ENCODE measurements at places on chromosomes 3 and 15.

DNA sequence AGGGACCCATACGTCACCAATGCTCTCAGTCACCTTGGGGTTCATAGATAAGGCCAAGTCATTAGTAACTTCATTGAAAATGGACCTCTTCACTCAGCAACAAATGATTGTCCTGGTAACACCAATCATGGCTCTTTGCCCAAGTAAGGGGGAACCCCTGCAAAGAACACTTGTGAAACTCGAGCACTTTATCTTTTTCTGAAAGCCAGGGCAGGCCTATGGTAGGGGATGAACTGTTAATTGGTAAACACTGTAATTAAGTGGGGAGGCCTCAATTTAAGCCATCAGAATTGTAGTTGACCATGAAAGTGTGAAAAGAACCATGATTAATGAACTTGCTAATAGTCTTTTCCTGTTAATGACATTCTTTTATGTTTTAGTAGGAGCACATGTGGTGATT lies 73.3 kb downstream of the ABHD5 start:
- DNase-seq: no peak

DNA sequence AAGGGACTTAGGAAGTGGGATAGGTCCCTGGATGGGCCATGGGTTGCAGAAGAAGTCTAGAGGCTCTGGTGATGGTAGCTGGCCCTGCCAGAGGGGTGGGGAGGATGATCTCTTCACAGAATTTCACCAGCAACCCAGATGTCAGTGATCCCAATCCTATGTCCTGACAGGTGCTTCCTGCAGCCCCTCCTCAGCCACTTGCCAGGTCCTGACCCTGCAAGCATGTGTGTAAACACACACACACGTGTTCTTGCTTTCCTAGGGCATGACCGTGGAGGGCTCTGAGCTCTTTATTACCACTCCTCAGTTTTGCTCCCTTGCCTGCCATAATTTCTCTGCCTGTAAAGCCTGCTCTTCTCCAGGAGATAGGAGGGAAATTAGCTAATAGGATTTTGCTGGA lies 12.5 kb downstream of the TEX264 start:
- DNase-seq: no peak

DNA sequence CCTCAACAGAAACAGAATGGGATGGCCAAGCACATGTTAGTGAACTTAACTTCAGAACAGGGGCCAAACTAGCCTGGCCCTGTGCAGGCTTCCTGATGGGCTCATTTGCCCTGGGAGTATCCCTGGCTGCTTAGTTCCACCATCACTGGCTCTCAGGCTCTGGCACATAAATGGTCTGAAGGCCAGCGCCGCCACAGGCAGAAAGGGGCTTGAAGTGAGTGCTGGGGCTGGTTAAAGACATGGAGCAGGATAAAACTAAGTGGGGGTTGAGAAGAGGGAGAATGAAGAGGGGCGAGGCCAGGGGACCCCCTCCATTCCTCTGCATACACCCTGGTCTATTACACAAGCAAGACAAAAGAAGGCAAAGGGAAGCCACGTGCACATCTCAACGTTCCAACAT lies 12.2 kb downstream of the SLCO2A1 start:
- no peak for DNase-seq

GRCh38 chr3:78090382-78090781 lies 1050.5 kb downstream of the ROBO2 start:
- no peak for DNase-seq

DNA sequence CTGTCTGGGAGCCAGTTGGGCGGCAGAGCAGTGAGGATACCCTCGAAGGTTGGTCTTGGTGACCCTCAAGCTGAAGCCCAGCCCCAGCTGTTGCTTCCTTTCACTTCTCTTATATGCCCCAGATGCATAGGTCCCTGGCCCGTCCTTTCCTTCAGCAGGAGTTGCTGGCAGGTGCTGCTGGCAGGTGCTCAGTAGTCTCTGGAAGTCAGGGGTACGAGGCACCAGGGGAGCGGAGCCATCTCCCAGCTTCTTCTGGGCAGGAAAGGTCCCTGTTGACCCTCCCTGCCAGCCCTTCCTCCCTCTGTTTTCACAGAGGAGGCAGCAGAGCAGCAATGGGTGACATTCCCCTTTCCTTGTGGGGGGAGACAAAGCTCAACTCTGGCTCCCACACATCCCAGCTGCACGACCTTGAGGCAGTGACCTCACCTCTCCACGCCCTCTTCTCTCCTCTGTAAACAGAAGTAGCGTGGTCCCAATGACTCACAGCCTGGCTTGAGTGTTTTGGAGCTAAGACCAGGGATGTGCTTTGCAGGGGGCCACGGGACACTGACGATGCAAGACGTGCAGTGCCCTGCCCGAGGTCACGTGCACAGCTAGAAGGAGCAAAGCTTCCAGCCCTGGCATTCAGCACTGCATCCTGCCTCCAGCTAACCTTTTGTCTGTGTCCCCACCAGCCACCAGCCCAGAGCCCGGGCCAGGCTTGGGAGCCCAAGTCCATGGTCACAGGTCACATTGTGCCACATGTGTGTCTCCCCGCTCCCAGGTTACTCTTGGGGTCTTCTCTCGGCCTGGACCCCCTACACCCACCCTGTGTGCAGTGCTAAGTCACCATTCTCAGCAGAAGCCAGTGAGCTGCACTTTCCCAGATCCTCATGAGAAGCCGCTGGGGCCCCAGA lies 49.7 kb downstream of the SLC6A6 start:
- DNase-seq: peak; percentile 67

DNA sequence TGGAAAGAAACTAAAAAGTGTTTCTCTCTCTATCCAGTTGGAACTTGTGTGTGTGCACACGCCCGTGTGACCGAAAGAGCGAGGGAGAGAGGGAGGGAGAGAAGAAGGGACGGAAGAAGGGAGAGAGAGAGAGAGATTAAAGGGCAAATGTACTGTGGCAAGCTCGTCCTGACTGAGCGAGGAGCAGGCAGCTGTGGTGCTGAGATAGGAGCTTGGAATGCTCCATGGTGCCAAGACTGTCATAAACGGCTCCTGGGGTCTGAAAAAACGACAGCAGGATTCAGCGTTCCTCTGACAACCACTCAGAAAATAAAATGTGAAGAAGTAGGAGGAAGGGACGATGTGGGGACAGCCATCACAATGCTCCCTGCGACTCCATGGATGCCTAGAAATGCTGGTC lies 276.0 kb downstream of the SV2B start:
- DNase-seq: no peak

GRCh38 chr3:7194071-7194835 lies 333.3 kb downstream of the GRM7 start:
- DNase-seq: no peak

DNA sequence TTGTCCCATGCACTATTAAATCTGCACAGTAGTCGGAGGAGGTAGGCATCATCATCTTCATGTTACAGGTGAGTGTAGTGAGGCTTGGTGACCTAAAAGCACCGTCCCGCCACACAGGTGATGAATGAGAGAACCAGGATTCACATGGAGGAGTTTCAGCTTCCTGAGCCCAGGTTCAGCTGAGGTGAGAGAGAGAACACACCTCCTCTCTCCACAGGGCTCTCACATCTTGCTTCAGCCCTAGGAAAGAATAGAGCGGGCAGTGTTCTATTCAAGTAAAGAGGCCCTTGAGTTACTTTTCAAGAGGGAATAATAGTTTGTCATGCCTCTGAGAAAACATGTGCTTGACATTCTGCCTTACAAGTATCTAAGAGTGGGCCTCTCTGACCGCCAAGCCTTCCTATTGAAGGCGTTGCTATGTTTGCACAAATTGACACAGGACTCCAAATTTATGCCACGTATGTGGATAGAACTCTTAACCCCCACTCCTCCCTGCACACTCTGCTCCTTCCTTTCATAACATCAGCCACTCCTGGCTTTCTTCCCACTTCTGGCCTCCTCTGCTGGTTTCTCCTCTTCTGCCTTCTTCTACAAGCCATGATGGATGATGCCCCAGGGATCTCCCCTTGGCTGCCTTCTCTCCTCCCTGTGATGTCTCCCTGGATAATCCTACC lies 138.3 kb upstream of the ABHD17C start:
- DNase-seq: no peak

DNA sequence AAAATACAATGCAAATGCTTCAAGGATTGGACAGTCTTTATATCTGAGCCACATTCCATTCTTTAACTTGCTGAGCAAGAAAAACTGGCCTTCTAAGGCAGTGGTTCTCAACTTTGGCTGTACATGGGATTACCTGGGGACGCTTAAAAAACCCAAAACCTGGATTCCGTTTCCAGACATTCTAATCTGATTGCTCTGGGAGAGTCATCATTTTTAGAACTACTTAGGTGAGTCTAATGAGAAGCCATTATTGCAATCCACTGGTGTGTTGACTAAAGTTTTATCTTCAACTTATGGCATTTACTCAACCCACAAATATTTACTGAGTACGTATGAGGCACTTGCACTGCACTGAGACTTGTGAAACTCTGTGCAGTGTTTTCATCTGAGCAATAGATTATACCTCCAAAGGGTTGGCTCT lies 195.7 kb upstream of the ATP11B start:
- DNase-seq: no peak

- DNase-seq: no peak
Measured at GRCh38 chr15:63544258-63545026, 40.0 kb downstream of the USP3 start.

DNA sequence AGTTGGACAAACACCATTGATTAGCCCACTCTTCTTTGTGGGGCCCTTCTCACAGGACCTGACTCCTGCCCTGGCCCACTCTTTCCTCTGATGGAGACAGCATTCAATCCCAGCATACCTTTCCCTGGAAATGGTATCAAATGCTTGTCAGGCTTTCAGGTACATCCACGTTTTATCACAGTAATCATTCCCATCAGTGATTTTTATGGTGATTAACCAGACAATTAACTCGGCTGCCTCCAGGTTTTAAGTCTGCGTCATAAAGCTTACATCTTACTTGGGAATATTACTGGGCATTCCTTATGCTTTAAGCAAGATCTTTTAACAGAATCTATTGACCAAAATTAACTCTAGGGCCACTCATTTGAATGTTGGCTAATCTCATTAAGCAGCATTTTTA lies 33.4 kb downstream of the LRRK1 start:
- no peak for DNase-seq

DNA sequence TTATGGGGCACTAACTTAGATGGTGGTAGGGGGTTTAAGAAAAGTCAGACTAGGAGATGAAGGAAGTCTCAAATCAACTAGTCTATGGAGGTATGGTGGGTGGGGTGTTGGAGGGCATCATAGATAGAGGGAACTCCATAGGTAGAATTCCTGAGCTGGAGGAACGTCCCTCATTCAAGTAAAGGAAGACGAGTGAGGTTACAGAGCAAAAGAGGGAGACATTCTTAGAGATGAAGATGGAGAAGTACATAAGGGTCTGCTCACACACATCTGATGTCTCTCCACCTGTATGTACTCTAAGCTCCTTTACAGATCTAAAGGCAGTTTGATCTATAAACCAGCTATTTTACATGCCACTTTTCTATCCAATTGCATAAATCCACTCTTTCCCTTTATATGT lies 1.4 kb downstream of the PLSCR1 start:
- no peak for DNase-seq

DNA sequence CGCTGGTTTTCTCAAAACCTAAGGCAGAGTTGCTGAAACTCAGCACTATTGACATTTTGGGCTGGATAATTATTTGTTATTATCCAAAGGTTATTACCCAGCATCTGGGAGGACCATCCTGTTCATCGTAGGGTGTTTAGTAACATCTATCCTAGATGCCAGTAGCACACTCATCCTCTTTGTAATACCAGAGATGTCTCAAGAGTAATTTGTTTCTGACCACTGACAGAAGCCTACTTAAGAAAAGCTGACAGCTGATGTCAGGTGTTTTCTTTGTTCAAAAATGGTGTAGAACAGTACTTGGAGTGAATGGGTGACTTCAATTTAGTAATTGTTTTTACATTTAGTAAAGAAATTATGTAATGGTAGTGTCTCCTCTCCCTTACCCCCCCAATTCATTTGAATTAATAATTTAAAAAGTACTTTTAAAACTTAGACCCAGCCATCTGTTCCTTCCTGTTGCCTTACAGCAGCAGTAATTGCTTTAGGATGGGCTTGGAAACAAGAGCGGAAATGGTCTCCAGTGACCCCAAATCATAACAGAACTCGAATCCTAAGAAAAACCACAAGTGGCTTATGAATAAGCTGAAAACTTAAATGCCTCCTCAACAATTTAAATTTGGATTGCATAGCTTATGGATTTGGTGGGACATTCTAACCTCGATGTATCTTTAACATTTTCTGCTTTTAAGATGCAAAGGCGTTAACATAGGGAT lies 105.4 kb downstream of the PTPRG start:
- DNase-seq: no peak

- no peak for DNase-seq
Measured at GRCh38 chr15:73109765-73110164, 57.5 kb downstream of the NEO1 start.

- no peak for DNase-seq
Measured at GRCh38 chr15:87724330-87724729, 532.2 kb downstream of the NTRK3 start.

DNA sequence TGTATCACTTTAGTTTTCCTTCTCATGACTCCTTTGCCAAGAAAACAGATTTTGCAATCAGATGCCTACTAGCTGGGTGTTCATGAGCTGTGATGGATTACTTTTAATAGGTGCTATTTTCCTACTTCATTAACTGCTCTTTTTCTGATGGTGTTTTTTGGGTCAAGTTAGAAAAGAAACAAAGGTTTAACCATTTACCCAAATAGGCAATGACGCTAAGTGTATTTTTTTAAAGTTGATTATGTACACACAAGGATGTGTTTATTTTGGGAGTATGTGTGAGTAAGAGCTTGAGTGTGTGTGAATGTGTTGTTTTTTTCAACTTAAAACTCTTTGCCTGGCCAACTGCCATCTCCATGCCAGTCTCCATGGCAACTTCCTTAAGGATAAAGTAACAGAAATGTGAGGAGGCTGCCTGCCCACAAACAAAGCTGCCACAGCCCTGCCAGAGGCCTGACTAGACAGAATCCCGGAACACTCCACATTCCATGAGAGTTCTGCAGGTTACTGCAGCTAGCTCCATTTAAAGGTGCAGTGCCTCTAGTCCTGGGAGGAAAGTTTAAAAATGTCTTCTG lies 215.6 kb upstream of the RBMS3 start:
- peak; percentile 99 for DNase-seq

GRCh38 chr3:115708540-115708939 lies 85.2 kb downstream of the GAP43 start:
- DNase-seq: no peak

DNA sequence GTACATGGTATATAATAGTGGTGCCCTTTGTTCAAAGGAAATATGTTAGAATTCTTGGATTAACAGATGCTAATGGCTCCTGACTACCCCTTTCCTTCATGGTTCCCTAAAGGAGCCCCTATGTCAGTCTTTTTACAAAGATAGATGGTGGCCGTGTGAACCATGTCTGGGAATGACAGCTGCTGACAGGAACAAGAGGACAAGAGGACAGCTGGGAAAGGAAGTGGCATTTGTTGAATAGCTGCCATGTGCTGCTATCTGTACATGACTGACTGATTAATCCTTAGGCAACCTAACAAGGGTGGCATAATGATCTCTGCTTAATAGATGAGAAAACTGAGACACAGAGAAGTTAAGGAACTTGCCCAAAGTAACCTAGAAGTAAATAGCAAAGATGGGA lies 321.7 kb downstream of the ZNF621 start:
- no peak for DNase-seq
